Activated T-helper 2 cell treated with anti-CD3 and anti-CD28 coated beads, Interferon-gamma antibody, Interleukin-2, Interleukin-4, amounts not matched to agents 10 μg/mL and 5 μg/mL and 100 μg/mL, durations not matched to agents 14 hours and 24 hours and 36 hours (primary cell): ENCODE measurements at places on chromosomes 2 and 18. TPM values are rescaled to one million over a fixed set of nuclear protein-coding genes. Genes with fewer than 3 reads are reported as not detected.

Gene SPC25
- 18.4 and 18.5 TPM in 2 replicates for total RNA-seq

GRCh38 chr2:152446213-152446612 lies 111.2 kb downstream of the FMNL2 start:
- no peak for DNase-seq

DNA sequence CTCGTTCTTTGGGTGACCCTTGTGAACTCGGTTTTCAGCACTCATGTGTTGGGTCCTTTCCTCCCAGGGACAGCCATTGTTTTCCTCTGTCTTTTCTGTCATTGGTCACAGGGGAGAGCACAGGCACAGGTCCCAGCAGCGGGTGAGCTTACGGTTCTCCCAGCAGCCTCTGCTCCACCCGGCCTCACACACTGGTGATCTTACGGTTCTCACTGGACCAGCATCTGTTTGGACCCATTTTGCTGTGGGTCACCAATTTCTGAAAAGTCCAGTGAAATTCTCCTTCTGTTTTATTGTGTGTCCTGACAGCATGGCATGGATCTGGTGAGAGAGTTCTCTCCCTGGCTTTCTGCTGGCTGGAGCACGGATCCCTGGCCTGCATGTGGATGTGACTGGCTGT lies 49.8 kb upstream of the ANKRD62 start:
- no peak for DNase-seq

DNA sequence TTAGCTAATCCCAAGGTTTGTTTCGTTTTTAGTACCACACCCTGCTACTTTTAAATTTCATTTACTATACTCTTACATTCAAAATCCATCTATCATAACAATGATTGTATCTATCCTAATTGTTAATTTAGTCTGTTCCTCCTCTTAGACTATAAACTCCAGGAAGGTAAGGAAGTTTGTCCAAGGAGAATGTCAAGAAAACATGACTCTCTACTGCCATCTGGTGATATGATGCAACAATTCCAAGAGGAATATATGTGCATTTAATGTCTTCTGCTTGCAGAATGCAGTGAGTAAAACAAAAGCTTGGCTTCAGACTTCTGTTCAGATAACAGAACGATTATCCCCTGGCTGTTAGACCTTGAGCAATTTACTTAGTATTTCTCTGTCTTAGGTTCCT lies 1267.1 kb downstream of the LRP1B start:
- no peak for DNase-seq

DNA sequence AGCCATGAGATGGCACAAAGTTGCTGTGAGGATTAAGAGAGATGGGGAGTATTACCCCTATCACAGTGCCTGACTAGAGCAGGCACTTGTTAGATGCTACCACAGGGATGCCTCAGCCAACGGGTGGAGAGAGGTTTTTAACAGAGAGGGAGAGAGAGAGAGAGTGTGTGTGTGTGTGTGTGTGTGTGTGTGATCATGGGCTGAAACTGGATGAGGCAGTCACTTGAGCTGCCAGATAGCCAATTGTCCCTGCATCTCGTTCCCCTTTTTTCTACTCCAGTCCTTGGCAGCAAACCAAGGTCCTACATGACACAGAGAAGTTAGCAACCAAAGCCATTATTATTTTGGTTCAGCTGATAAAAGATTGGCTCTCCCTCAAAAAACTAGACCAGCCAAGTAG lies 3.0 kb downstream of the CD8A start:
- no peak for DNase-seq

Gene CNGA3
- not detected in 2 replicates for total RNA-seq

Gene IL1RL2
- not detected in 2 replicates for total RNA-seq

GRCh38 chr18:13661779-13662256 lies 64.5 kb downstream of the FAM210A start:
- no peak for DNase-seq

Gene SERPINB7
- total RNA-seq: not detected in 2 replicates

- peak; percentile 55 for DNase-seq
Measured at GRCh38 chr2:56183643-56184499, at the start of gene CCDC85A. CCDC85A (plus strand) TSS chr2:56183990; CDS start chr2:56184625, 635 bp downstream.

GRCh38 chr18:78972930-78973331 lies 6.7 kb upstream of the SALL3 start:
- DNase-seq: no peak

Gene DSG4
- total RNA-seq: not detected in 2 replicates

DNA sequence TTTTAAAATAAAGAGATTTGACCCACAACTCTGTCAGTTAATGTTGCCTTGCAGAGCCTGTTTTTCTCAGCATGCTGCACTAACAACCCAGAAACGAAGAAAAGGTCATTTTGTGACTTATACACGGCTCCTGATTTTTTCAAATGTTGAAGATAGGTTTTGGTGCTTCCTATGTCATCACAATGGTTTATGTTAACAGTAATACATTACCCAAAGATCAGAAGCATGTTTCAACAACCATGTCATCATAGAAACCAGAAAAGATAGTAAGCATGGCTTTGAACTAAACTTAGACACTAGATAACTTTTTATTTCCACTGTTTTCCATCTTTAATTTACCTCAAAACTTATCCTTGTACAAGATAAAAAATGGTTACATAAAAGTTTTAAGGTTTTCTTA lies 10.1 kb downstream of the BAZ2B start:
- DNase-seq: no peak

DNA sequence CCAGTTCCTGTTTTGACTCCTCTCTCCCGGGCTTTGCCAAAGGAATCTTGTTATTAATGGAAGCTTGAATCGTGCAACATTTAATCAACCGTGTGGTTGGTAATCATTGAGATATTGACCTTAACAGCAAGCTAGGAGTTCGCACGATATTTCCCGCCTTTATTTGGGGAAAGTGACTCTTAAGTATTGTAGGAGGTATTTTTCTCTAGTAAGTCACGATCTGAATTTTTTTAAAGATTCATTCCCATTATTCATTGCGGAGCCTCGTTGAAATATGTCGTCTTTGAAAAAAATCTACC lies 663 bp downstream of the NUP35 start:
- DNase-seq: no peak

DNA sequence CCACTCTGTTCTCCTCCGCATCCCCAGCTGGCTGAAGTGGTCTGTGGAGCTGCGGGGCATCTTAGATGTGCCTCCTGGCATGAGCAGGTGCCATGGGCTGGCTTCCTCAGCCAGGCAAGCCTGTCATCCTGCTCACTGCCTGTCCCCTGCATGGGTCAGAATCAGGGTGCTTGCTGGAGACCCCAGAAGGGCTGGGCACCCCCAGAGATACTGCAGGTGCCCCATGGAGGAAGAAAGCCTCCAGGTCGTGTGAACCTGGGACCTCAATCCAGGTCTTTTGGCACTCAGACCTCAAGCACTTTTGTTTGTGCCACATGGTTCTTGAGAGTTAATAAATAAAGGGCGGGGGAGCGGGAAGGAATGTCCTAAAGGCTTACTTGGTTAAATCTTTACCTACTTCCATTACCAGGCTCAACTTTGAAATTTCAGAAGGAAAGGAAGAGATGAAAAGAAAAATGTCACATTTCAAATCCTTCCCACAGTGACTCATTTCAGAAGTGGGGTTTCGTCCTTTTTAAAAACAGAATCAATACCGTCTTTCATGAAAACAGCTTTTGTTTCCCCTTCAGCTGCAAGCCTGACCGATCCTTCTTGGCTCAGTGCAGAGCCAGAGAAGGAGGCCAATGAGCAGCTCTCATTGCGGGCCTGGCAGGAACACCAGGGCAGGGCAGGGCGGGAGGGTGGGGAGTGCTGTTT lies 69.9 kb downstream of the RHOB start:
- DNase-seq: no peak

DNA sequence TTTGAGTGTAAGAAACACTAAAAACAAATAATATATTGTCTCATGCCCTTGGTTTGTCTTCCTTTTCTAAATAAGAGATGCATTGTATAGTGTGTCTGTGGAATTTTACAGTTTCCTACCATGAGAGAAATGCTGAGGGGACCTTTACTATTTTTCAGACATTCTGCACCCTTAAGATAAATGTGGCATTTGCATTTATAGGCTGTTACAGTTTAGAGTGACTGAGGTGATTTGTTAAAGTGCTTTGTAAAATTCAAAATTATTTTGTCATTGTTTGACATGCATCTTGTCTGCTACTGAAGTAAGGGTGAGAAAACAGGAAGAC lies 78.9 kb upstream of the ZSWIM2 start:
- DNase-seq: no peak

GRCh38 chr2:10285191-10285555 lies 17.5 kb upstream of the HPCAL1 start:
- no peak for DNase-seq

DNA sequence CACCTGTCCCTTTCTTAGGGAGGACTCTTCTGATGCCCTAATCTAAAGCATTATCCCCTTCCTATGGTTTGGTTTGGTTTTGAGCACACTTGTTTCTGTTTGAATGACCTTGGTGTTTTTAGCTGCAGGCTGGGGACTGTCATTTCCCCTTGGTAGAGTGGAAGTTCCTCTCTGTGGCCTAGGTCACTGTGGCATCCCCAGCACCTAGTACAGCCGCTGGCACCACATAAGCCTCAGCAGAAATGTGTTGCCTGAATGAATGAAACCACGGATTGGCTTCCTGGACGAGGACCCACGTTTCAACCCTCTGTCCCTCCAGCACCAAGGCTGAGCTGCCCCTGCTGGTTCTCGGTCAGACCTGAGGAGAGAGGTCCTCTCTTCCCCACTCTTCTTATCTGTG lies 159.9 kb downstream of the CTIF start:
- DNase-seq: no peak

- no peak for DNase-seq
Measured at GRCh38 chr2:64404743-64405142, 49.2 kb upstream of the LGALSL start.

Gene GKN2
- total RNA-seq: not detected in 2 replicates

DNA sequence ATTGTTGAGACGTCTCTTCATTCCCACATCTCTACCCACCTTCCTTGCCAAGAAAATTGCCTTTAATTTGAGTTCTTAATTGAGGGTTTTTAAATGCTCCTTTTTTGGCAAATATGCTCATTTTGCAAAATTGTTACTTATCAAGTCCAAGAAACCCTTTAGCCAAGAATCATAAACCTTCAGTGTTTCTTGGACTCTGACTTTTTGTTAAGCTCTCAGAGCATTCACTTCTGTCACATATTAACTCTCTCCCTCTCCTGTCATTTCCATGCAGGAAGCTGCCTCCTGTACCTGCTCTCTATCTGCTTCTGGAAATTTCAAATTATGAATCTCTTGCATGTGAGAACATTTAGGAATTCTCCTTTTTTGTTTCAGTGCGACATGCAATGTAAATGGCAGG lies 100.0 kb upstream of the PIEZO2 start:
- DNase-seq: no peak

Gene SIX3
- 0.25 and 0.34 TPM in 2 replicates for total RNA-seq

- no peak for DNase-seq
Measured at GRCh38 chr2:157905092-157905491, 29.0 kb upstream of the ACVR1 start.

- no peak for DNase-seq
Measured at GRCh38 chr2:27019931-27020855, 12.6 kb upstream of the TMEM214 start.

Gene ANKRD53
- total RNA-seq: not detected in 2 replicates

GRCh38 chr2:162365392-162365791 lies 21.5 kb downstream of the GCA start:
- DNase-seq: no peak

DNA sequence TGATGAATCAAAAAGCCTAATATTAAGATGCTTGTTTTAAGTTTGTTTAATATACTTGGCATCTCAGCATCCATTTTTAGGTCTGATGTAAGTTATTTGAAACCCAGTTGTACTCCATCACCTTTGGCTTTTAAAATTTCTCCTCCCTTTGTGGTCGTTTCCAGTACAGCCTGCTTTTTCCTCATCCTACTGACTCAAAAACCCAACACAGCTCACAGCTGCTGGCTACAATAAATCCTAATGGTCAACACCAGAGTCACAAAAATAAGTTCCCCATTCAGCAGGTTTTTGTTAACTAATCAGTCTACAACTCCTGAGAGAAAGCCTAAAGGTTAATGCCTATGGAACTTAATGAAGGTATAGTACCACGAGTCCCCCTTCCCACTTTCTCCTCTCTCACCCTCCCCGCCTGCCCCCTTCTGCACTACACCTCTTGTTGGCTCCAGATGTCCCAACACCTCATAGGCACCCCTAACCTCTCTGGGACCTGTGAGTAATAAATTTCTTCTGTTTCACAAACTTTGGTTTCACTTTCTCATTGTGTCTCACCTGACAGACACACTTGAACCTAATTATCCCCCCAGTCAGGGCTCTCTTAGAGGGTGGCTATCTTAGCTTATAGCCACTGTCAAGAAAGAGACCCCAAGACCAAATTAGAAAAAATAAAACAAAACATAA lies 148.6 kb downstream of the GALNT1 start:
- DNase-seq: no peak

Gene REG3A
- total RNA-seq: not detected in 2 replicates

DNA sequence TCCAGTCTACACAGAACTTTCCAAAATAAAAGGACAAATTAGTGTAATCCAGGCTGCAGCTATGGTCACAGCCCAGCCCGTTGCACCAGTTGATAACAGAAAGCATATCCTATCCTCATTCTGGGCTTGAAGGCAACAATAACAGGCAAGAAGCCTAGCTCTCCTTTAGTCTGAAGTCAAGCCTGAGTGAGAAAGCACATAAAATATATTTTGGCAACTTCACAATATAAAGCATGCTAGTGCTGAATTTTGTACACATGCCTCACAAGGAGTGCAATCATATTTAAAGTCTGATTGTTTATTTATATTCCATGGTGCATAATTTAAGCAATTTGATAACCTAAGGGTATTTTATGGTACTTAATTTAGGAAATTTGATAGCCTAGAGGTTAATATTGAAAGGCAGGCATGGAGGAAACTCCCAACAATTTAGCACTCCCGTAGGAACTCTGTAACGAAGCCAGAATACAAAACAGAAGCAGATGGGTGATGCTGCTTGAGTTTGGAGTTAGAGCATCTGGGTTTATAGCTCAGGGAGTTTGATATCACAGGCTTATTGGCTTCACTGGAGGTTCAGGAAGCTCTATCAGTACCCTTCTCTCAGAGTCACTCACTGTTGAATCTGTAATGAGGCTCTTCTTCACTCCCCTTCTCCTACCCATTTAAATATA lies 1199.1 kb upstream of the GYPC start:
- DNase-seq: no peak

DNA sequence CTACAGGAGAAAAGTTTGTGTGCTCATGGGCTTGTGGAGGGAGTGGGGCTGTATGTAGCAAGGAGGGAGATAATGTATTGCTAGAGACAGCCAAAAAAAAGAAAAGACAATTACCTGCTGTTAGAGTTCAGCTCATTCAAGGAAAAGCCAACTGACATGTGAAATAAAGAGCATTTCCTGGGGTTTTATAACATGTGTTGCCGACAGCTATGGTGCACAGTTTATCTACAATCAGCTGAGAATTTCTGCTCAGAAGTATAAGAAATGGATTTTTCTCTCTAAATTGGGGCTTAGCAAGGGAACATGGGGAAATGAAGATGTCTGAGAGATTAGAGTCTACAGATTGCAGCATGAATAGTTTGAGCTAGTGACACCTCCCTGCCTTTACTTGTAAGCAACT lies 674.1 kb downstream of the SUCLG1 start:
- no peak for DNase-seq

- DNase-seq: no peak
Measured at GRCh38 chr2:241812730-241813643, 4.0 kb downstream of the NEU4 start.

GRCh38 chr2:28137221-28137620 lies 246.7 kb downstream of the BABAM2 start:
- no peak for DNase-seq
